ENCODE measurements at places on chromosomes 7 and 10.

- no peak for DNase-seq
- peak overlapping the region; percentile 2 for H3K27ac ChIP-seq
- H3K27me3 ChIP-seq = no peaks in the 10 kb centered on the region
- H3K4me1 ChIP-seq = peaks cover 6% of the 10 kb centered on the region
Measured at GRCh38 chr7:80216996-80217842, 82.6 kb downstream of the GNAI1 start.

DNA sequence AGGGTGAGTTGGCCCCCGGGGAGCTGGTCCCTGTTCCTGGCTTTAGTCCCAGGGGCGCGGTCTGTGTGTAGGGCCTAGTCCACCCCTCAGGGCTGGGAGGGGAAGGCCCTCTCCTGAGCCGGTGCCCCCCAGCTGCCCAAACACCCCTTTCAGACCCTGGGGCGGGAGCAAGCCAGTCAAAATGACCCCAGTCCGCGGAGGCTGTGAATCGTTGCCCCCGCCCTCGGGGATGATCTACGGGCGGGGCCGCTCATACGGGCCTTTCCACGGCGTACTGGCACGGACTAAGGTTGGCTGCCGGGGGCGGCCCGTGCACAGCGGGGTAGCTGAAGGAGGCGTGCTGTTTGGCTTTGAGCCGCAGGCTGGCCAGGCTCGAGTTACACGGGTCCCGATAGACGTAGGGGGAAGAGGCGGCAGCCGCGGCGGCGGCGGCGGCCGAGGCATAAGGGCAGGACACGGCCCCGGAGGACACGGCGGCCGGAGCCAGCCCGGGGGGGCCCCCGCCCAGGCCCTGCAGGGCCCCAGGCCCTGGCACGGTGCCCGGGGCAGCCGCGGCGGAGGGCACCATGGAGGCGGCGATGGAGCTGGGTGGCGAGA lies 4.3 kb downstream of the ELOVL3 start:
- no peak overlapping the region for H3K27ac ChIP-seq
- peaks cover 11% of the 10 kb centered on the region for H3K4me1 ChIP-seq
- DNase-seq = peak; percentile 52

GRCh38 chr7:2537981-2538851 lies 17.1 kb downstream of the BRAT1 start:
- no peak overlapping the region for H3K27ac ChIP-seq
- no peaks in the 10 kb centered on the region for H3K27me3 ChIP-seq
- DNase-seq = no peak
- H3K4me1 ChIP-seq = no peaks in the 10 kb centered on the region
- H3K4me3 ChIP-seq = no peak overlapping the region

GRCh38 chr7:64614812-64615211 lies 51.1 kb upstream of the ZNF107 start:
- no peaks in the 10 kb centered on the region for H3K4me1 ChIP-seq
- H3K4me3 ChIP-seq = no peak overlapping the region
- H3K27ac ChIP-seq = no peak overlapping the region
- no peak for DNase-seq
- H3K27me3 ChIP-seq = no peaks in the 10 kb centered on the region

GRCh38 chr7:45650404-45651394 lies 76.5 kb downstream of the ADCY1 start:
- no peak overlapping the region for H3K4me3 ChIP-seq
- no peaks in the 10 kb centered on the region for H3K36me3 ChIP-seq
- no peak overlapping the region for H3K27ac ChIP-seq
- no peak for DNase-seq
- peaks cover 3% of the 10 kb centered on the region for H3K4me1 ChIP-seq

- DNase-seq = no peak
- peaks cover 23% of the 10 kb centered on the region for H3K4me1 ChIP-seq
- H3K27me3 ChIP-seq = no peaks in the 10 kb centered on the region
- H3K4me3 ChIP-seq = no peak overlapping the region
- no peak overlapping the region for H3K27ac ChIP-seq
Measured at GRCh38 chr10:22560913-22561239, 153.5 kb downstream of the PIP4K2A start.

DNA sequence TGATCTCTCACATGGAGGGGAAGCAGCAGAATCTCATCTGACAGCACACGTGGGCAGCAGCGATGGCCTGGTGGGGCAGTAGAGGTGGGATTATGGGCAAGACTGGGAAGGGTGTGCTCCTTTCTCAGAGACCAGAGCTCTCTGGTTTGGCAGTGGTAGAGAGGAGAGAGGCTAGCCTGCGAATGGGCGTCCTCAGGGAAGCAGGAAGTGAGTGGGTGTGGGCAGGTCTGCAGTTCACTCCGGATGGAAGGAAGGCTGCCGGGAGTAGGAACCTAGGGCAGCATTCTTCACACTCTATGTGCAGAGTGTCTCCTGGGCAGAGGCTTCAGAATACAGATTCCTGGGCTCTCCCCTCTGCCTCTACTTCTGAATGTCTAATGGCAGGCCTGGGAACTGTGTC lies 162.8 kb upstream of the BMPER start:
- no peaks in the 10 kb centered on the region for H3K27me3 ChIP-seq
- no peak for DNase-seq
- H3K36me3 ChIP-seq = no peaks in the 10 kb centered on the region

GRCh38 chr10:50367732-50368131 lies 116.4 kb upstream of the ASAH2 start:
- H3K4me1 ChIP-seq = peaks cover 8% of the 10 kb centered on the region
- H3K4me3 ChIP-seq = no peak overlapping the region
- DNase-seq = no peak
- H3K36me3 ChIP-seq = peaks cover 39% of the 10 kb centered on the region
- no peak overlapping the region for H3K27ac ChIP-seq
- H3K27me3 ChIP-seq = no peaks in the 10 kb centered on the region

DNA sequence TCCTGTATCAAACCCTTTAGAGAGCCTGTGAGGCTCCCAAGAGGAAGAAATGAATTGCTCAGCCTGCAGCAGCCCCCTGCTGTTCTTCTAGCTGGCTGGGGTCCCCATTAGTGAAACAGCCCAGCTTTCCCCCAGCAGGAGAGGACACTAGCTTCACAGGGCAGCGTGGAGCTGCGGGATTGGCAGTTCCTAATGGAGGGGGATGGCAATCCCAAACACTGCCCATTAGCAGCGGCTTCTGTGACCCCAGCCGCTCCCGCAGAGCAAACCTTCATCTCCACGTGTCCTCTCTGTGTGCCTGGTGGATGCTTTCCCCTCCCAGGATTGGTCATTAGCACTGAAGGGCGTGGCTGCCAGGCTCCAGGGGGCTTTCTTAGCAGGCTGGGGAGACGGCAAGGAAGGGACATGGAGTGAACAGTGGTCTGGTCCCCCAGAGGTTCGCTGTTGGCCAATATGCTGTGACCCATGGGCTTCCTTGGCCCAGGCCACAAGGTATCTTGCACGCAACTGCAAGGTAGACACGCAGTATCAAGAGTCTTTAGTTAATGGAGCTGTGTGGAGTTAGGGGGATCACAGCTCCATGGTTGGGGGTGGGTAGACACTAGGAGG lies 322.5 kb upstream of the ZMIZ1 start:
- H3K4me3 ChIP-seq = no peak overlapping the region
- H3K27me3 ChIP-seq = no peaks in the 10 kb centered on the region
- peaks cover 28% of the 10 kb centered on the region for H3K4me1 ChIP-seq

DNA sequence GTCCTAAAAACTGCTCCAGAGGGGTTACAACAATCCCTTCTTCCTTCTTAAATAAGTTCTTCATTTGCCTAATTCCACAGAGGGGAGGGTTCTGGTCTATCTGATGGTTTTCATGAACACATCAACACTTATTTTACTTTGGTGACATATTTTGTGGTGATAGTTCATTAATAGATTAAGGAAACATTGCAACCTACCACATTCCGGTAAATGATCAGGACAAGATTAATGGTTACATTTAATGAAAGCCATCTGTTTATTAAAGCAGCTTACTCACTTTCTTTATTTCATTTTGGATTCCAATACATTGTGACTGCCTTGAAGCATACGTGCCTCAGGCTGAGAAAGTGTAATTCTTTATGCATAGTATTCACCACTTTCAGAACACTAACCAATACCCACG lies 101.0 kb downstream of the SKIDA1 start:
- H3K4me1 ChIP-seq = no peaks in the 10 kb centered on the region
- DNase-seq = no peak
- no peak overlapping the region for H3K27ac ChIP-seq
- H3K27me3 ChIP-seq = no peaks in the 10 kb centered on the region
- no peak overlapping the region for H3K4me3 ChIP-seq
- H3K36me3 ChIP-seq = no peaks in the 10 kb centered on the region

- no peak overlapping the region for H3K27ac ChIP-seq
- H3K27me3 ChIP-seq = peaks cover 84% of the 10 kb centered on the region
- peaks cover 14% of the 10 kb centered on the region for H3K4me1 ChIP-seq
Measured at GRCh38 chr7:157684909-157685429, 348.2 kb downstream of the DNAJB6 start.

GRCh38 chr10:75999515-76000209 lies 568.2 kb downstream of the LRMDA start:
- no peaks in the 10 kb centered on the region for H3K27me3 ChIP-seq
- no peaks in the 10 kb centered on the region for H3K36me3 ChIP-seq
- H3K4me3 ChIP-seq = no peak overlapping the region
- H3K27ac ChIP-seq = no peak overlapping the region
- DNase-seq = no peak

DNA sequence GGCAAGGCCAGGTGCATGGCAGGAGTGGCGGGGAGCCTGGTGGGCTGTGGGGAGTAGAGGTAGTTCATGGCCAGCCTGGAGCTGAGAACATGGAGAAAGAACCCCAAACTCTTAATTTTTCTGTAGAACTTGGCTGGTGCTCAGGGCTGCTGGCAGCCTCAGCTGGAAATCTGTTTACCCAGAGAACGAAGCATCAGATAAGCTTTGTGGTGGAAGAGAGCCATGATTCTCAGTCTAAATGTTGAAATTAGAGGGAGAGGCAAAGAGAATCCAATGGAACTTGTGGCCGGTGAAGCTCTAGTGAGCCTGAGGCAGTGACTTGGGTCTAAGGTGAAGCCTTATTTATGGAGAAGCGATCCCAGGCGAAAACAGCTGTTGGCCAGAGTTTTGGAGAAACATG lies 126.4 kb downstream of the CCDC3 start:
- no peak for DNase-seq
- peaks cover 2% of the 10 kb centered on the region for H3K36me3 ChIP-seq
- no peak overlapping the region for H3K27ac ChIP-seq
- H3K27me3 ChIP-seq = peaks cover 8% of the 10 kb centered on the region
- H3K4me3 ChIP-seq = no peak overlapping the region

DNA sequence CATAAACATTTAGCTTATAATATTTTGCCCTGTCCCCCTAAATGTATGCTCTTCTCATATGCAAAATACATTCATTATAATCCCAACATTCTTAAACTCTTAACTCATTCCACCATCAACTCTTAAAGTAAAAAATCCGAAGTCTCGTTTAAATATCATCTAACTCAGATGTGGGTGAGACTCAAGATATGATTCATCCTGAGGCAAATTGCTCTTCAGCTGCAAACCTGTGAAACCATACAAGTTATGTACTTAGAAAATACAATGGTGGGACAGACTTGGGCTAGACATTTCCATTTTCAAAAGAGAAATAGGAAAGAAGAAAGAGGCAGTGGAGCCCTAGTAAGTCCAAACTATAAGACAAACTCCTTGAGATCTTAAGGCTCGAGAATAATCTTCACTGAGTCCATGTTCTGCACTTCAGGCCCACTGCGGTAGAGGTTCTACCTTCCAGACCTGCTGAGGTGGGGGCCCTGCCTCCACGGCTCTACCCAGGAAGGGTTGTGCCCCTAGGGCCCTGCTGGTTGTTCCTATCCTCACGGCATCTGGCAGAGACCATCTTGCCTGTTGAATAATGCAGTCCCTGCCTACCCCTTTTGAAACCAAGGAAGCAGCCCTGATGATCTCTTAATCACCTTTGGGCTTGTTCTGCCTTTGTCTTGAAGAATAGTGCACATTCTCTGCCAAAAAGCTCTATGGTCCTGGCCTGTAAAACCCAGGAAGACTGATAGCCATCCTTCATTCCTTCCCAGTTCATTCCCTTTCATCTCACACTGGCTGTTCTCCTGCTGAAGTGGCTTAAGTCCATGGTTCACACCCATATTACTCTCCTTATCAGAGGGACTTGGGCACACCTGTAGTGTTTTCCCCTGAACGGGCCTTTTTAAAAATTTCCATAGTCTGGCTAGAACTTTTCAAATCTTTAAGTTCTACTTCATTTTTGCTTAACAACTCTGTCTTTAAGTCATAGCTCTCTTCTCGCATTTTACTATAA lies 37.3 kb downstream of the INPP5F start:
- no peak overlapping the region for H3K4me3 ChIP-seq
- H3K36me3 ChIP-seq = peaks cover 4% of the 10 kb centered on the region
- H3K27me3 ChIP-seq = no peaks in the 10 kb centered on the region
- DNase-seq = no peak
- H3K4me1 ChIP-seq = peaks cover 12% of the 10 kb centered on the region

- H3K27ac ChIP-seq = no peak overlapping the region
- no peaks in the 10 kb centered on the region for H3K36me3 ChIP-seq
- H3K4me1 ChIP-seq = peaks cover 4% of the 10 kb centered on the region
Measured at GRCh38 chr10:29949411-29950011, 109.9 kb downstream of the JCAD start.

DNA sequence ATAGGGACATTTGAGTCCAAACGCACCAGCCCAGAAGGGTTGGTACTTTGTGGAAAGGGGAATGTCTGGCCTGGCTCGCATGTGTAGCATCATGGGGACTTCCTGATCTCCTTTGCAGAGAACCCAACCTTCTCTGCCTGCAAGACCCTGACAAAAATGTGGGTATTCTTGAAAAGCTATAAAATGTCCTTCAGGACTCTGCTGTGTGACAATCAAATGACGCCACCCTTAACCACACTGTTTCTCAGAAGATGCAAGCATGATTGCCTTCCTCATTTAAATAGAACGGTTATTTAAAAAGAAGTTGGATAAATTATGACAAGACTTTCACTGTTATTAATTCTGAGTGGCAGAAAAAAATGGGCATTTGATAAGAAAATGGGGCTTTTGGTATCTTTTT lies 15.1 kb upstream of the GPR15LG start:
- peaks cover 26% of the 10 kb centered on the region for H3K4me1 ChIP-seq
- H3K4me3 ChIP-seq = no peak overlapping the region
- peaks cover 20% of the 10 kb centered on the region for H3K36me3 ChIP-seq
- no peak for DNase-seq
- no peak overlapping the region for H3K27ac ChIP-seq

GRCh38 chr10:13885238-13885990 lies 298.6 kb downstream of the PRPF18 start:
- no peak overlapping the region for H3K27ac ChIP-seq
- no peak for DNase-seq
- no peak overlapping the region for H3K4me3 ChIP-seq
- peaks cover 39% of the 10 kb centered on the region for H3K27me3 ChIP-seq

Data from activated naive CD8-positive, alpha-beta T cell treated with anti-CD3 and anti-CD28 coated beads for 36 hours (primary cell).